RWPE2 (cell line): ENCODE measurements at places on chromosomes 7 and 10.

DNA sequence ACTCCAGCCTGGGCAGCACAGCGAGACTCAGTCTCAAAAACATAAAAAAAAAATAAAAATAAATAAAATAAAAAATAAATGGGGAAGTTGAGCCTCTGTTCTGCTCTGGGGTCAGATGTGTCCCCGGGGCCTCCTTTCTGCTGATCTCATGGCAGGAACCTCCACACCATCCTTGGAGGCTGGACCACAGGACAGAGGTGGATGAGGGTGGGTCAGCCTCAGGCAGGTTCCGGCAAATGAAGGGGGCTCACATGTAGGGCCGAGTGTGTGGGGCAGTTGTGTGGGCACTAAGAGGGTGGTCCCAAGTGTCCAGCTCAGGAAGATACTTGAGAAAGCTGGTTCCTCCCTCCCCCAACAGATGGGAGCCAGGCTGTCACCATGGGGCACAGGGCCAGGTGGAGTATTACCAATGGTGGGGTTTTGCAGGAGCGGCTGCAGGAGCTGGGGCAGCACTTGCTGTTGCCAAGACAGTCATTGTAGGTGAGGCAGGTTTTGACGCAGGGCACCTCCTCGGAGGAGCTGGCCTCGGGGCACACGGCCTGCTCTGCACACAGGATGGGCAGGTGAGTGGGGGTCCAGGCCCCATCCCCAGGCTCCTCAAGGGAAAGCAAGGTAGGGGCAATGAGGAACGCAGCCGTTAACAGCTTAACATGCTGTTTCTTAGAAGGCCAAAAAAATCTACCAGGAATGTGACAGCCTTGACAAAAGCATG, 13.9 kb upstream of the TBRG4 start:
- DNase-seq: no peak

GRCh38 chr7:20466543-20467021, 135.9 kb downstream of the ITGB8 start:
- no peak for DNase-seq

- DNase-seq: no peak
Observed at GRCh38 chr10:59107147-59107546, 69.3 kb upstream of the PHYHIPL start.

DNA sequence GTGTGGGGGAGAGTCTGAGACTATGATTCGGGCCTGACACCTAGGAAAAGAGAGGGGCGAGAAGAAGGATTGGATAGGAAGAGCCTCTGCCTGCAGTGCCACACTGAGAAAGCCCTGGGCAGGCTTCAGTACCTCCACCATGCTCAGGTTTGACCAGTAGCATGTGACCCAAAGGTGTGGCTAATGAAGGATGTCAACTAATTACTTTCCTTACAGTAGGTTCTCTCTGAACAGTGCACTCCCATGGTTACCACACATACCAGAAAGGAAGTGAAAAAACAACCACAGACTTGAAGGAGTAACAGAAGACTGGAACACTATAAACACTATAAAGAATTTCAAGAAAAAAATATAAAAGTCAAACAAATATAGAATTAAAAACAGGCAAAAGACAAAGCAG, 46.2 kb downstream of the SEM1 start:
- DNase-seq: no peak

DNA sequence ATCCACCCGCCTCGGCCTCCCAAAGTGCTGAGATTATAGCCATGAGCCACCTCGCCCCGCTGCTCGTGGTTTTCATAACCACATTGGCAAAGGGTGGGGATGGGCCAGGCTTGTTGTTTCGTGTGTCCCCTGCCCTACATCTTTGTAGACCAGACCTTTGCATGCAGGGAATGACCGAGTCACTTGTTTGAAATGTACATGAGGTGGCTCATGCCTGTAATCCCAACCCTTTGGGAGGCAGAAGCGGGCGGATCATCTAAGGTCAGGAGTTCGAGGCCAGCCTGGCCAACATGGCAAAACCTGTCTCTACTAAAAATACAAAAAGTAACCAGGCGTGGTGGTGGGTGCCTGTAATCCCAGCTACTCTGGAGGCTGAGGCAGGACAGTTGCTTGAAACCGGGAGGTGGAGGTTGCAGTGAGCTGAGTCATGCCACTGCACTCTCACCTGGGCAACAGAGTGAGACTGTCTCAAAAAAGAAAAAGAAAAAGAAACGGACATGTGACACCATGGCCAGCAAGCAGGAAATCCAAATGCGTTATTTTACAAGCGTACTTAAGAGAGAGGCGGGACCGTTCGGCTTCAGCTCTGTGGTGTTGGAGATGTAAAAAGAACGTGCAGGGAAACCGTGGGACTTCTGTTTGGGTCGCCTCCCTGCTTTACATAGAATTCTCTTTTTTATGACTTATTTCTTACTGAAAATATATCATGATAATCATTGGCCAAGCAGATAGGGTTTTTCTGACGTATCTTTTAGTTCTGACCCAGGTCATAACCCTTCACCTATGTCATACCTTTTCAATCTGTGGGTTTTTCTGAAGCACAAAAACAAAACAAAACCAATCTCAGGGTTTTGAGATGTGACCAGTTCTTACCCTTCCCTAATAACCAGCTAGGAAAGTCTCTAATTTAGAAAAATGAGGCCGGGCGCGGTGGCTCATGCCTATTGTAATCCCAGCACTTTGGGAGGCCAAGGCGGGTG, 45.1 kb downstream of the WIPI2 start:
- no peak for DNase-seq

DNA sequence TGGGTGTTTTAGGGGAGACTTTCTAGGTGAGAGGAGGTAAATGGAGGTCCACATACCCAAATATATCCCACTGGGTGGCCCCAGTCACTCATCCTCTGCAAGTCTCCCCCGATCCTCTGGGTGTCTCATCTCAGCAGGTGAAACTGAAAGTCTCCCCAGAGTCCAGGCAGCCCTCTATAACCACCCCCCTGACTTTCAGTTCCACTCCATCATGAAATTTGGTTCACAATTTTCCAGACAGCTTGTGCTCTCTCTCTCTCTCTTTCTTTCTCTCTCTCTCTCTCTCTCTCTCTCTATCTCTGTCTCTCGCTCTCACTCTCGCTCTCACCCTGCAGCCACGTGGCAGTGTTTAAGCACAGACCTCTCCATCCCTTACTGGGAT, 56.7 kb upstream of the ELN start:
- no peak for DNase-seq

- DNase-seq: peak; percentile 45
Observed at GRCh38 chr10:133325440-133326222, 11.1 kb downstream of the CALY start.

- no peak for DNase-seq
Observed at GRCh38 chr10:6580279-6581029, 378 bp upstream of the PRKCQ start.

DNA sequence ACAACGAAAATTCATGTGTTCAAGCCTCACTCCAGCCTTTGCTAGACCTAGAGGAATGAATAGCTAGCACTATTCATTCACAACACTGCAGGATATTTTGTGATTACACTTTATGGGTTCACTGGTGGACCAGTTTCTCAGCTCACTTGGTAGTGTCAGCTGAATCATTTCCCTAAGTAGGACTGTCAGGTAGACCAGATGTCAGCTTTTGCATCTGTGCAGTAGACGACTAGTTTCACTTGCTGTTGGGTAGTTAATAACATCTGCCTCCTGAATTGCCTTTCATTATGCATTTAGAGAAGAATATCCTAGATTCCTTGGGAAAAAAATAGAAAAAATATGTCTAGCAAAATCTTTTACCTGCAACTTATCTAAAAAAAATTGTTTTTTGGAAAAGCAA, 296.4 kb downstream of the ADARB2 start:
- no peak for DNase-seq

DNA sequence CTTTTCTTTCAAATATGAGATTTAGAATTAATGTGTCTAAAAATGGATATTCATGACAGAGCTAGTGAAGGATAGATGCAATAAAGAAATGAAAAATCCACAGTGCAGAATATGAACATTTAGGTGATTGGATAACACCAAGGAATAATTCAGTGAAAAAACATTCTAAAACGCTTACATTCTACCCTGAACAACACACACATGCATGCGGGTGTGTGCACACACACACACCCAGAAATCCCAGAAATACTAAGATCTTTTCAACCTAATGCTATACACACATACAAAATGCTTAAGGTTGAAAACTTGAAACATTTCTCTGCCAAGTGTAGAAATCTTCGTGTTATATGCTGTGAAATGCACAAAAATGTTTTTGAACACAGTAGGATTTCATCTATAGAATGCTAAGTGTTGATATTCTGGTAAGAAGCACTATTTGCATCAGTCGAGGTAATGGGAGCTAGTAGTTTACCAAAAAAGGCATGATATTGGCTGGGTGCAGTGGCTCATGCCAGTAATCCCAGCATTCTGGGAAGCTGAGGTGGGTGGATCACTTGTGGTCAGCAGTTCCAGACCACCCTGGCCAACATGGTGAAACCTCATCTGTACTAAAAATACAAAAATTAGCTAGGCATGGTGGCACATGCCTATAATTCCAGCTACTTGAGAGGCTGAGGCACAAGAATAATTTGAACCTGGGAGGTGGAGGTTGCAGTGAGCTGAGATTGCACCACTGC, 600.6 kb downstream of the PHTF2 start:
- DNase-seq: no peak

- DNase-seq: no peak
Observed at GRCh38 chr7:18927134-18927533, 190.3 kb downstream of the TWIST1 start.

DNA sequence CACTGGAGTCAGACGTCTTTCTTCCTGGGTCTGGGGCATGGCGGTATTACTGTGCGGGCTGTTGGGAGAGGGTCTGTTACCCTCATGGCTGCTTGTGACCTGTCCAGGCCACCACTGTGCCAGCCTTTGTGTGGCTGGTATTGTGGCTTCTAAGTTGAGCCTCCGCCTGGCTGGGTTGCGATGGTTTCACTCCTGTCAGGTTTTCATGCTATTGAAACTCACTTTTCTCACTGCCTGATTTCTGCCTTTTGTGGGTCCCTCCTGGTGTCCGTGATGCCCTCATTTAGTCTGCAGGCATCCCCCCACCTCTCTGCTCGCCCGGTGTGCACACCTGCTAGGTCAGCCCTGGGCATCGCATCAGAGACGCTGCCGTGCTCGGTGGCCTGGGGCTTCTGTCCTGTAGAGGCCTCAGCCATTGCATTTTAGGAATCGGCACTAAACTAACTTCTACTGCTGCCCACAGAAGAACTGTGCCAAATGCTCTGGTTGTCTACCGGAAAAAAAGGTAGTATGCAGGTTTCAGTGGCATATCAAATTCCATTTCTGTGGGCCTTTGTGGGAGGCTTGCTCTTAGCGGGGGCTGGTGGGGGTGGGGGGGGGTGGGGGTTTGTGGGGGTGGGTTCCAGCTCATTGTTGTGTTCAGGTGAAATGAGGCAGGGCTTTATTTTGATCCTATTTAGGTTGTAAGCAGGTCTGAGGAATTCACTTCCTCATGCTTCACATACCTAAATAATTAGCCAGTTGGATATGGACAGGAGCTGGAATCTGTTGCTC, 64.3 kb downstream of the MGMT start:
- no peak for DNase-seq

DNA sequence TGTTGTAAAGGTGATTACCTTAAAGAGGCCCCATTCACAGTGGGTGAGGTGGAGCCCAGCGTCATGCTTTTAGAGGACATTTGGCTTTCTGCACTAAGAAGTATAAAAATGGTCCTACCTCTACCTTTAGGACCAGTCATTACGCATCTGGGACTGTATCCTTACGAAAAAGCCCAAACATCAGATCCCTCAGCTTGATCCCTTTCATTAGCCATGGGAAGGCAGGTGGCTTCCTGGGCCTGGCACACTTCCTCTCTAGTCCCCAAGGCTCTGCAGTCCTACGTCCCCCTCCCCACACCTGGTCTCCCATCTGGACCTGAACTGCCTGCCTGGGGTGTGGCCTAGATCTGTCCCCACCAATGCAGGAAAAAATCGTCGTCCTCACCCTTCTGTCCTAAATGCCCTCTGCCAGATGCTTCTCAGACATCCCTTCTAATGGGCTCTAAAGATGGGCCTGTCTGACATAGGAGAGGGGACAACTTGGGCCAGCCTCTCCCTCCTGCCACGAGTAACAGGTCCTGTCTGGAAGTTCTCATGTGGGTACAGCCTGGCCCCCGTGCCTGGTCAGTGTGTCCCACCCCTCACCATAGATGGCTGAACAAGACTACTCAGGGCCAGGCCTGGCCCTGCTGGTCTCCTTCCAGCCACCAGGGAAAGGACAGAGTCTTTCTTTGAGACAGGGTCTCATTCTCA, 11.8 kb upstream of the SLC18A3 start:
- no peak for DNase-seq

- no peak for DNase-seq
Observed at GRCh38 chr10:14683256-14683655, 91.4 kb downstream of the FAM107B start.

DNA sequence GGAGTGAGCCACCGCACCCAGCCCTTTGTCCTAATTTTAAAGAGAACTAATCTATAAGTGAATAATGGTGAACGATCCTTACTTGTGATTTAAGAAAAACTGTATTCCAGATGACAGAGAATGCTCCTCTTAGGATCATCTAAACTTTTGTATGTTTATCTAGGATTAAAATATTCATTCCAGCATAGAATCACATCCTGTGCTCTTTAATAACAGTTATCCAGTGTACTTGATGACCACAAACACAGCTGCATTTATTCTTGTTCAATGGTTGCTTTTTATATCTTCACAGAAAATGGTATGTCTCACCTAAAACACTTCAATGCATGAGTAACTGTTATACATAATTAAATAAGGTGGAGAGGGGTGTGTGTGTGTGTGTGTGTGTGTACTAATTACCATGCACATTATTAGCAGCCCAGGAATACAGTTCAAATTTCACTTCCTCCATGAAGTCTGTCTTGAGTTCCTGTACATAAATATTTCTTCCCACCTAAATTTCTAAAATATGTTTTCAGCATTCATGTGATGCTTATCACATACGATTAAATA, 38.5 kb upstream of the SEMA3C start:
- no peak for DNase-seq

GRCh38 chr7:93060865-93061264, 56.9 kb downstream of the SAMD9 start:
- DNase-seq: no peak

DNA sequence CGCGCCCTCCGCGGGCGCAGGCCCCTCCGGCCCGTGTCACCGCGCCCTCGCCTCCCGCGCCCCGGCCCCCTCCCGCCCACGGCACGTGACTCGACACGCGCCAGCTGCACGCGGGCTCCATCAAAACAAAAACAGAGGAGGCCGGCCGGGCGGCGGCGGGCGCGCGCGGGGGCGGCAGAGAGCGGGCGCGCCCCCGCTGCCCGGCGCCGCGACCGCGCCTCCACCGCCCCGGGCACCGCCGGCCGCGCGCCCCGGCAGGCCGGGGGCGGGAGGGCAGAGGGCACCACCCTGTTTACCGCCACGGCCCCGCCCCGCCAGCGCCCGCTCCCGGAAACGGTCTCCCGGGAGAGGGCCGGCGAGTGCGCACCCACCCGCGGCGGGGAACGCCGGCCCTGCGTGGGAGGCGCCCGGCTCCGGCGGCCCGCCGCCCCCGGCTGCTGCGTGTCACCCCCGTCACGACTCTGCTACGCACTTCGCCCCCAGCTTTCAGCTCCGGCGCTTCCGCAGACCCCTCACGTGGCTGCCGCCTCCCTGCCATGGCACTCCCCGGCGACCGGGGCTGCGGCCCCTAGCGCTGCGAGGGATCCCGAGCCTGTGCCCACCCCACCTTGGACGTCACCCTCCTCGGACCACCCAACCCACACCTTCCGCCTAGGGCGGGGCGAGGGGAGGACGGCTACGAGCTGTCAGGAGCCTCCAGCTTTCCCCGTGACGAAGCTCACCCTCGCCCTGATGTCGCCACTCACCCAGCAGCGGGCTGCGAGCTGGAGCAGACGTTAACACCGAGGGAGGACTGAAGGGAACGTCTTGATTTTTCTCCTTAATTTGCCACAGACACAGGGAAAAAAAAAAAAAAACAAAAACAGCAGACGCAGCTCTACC, 221.6 kb upstream of the MKLN1 start:
- DNase-seq: peak; percentile 66
